ENCODE measurements at places on chromosomes 3 and 15. TPM values are rescaled to one million over a fixed set of nuclear protein-coding genes. Genes with fewer than 3 reads are reported as not detected.

Gene FOXB1
- polyA plus RNA-seq, result not detected

Gene GALNT15
- polyA plus RNA-seq, result 2.8 TPM

Gene MNS1
- 1.4 TPM for polyA plus RNA-seq

Gene CYP8B1
- not detected for polyA plus RNA-seq

Gene CCDC66
- 13.4 TPM for polyA plus RNA-seq

Gene PLA2G4D
- polyA plus RNA-seq, result 0.05 TPM

Gene SSUH2
- polyA plus RNA-seq, result 1.8 TPM

Gene ACOX2
- polyA plus RNA-seq, result 11.3 TPM

Gene EIF4E3
- polyA plus RNA-seq, result 7.3 TPM

Gene ROBO1
- 0.87 TPM for polyA plus RNA-seq

Gene CYB561D2
- polyA plus RNA-seq, result 30.4 TPM

Gene TMEM108
- 0.27 TPM for polyA plus RNA-seq

Gene PATL2
- 1.6 TPM for polyA plus RNA-seq

Gene DPPA2
- not detected for polyA plus RNA-seq

Gene CPNE4
- 0.76 TPM for polyA plus RNA-seq

Gene TTC23
- polyA plus RNA-seq, result 7.4 TPM

Gene CIAO2A
- polyA plus RNA-seq, result 61.2 TPM

Gene SLC22A14
- 0.15 TPM for polyA plus RNA-seq

Gene RBP2
- 1.4 TPM for polyA plus RNA-seq

Gene KIF23
- polyA plus RNA-seq, result 2.0 TPM

Gene LCTL
- not detected for polyA plus RNA-seq

Gene CCDC80
- polyA plus RNA-seq, result 6.9 TPM

Gene PAQR5
- 6.3 TPM for polyA plus RNA-seq

Gene SHC4
- polyA plus RNA-seq, result 0.19 TPM
